Foreskin keratinocyte (primary cell): ENCODE measurements at places on chromosomes 3 and 15. TPM values are rescaled to one million over a fixed set of nuclear protein-coding genes. Genes with fewer than 3 reads are reported as not detected.

Gene DLL4
- total RNA-seq = not detected in 2 replicates

Gene SNTN
- total RNA-seq = not detected in 2 replicates

Gene GOLGA8Q
- 0.21 TPM in 1 of 2 replicates, not detected in the other for total RNA-seq

DNA sequence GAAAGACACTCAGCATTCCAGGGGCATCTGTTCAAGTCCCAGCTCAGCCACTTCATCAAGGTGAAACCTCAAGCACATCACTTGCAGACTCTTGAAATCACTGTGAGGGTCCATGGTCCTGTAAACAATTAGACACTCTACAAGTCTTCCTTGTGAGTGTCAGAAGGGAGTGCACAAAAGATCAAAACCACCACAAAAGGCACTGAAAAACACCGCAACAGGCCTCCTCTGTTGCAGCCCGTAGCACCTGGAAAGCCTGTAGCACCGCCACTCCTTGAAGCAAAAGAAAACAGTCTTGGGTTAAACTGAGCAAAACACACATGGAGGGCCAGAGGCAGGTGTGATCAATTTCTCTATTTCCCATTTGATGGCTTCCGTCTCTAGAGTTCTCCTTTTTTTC lies 63.8 kb upstream of the SNRK start:
- DNase-seq = no peak

- no peak for DNase-seq
Measured at GRCh38 chr3:14142567-14143270, 17.9 kb downstream of the TMEM43 start.

GRCh38 chr3:129967761-129968160 lies 6.8 kb upstream of the TRH start:
- no peak for DNase-seq

- DNase-seq = no peak
Measured at GRCh38 chr3:109278546-109278945, 37.8 kb downstream of the DPPA2 start.
